ENCODE measurements at places on chromosomes 16 and 17.

DNA sequence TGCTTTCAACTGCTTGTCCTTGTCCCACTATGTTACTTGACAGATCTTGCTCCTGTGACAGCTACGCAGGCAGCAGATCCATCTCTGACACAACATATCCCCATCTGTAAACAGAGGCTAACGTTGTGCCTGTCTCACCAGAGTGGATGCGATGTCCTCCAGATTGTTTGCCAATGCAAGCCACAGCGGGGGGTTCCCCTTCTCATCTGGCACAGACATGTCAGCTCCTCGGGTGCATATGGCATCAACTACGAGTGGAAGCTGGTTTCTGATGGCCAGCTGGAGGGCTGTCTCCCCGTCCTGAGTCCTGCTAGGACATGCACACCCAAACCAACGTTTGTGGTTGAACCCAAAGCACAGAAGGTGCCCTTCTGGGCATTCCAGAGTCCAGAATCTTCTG, 39.0 kb downstream of the CYB5D2 start:
- H3K27me3 ChIP-seq: no peaks in the 10 kb centered on the region

DNA sequence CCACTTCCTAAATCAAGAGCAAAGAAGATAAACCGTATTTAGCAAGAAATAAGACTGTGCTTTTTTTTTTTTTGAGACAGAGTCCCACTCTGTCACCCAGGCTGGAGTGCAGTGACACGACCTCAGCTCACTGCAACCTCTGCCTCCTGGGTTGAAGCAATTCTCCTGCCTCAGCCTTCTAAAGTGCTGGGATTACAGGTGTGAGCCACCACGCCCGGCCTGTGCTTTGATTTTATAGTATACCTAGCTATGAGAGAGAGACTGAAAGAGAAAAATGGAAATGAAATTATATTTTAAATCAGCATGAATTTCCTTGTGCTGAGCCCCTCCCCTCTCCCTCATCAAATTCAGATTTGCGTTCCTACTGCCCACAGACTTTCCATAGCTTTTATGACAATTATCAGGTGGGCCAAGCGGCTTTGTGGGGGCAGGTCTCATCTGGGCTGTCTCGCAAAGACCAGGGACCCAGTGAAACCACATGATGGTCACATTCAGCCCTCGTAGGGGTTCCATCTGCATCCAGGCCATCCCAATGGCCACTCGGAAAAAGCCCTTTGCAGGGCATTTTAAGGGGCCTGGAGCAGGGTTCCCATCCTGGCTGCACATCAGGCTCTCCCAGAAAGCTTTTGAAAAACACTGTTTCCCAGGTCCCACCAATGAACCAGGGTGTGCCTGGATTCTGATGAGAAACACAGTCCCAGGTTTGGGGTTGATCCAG, 8.5 kb downstream of the CACNG1 start:
- H3K27ac ChIP-seq: no peak overlapping the region
- no peaks in the 10 kb centered on the region for H3K27me3 ChIP-seq
- DNase-seq: no peak
- no peaks in the 10 kb centered on the region for H3K4me1 ChIP-seq

GRCh38 chr17:8968503-8968902, 3.0 kb upstream of the PIK3R5 start:
- no peaks in the 10 kb centered on the region for H3K27me3 ChIP-seq
- peaks cover 32% of the 10 kb centered on the region for H3K4me1 ChIP-seq
- H3K27ac ChIP-seq: no peak overlapping the region
- no peak for DNase-seq
- no peak overlapping the region for H3K4me3 ChIP-seq

- DNase-seq: no peak
- H3K4me1 ChIP-seq: peaks cover 4% of the 10 kb centered on the region
- H3K27me3 ChIP-seq: no peaks in the 10 kb centered on the region
- no peak overlapping the region for H3K27ac ChIP-seq
These were observed 31.0 kb downstream of the CD300A start for GRCh38 chr17:74497471-74497870.

DNA sequence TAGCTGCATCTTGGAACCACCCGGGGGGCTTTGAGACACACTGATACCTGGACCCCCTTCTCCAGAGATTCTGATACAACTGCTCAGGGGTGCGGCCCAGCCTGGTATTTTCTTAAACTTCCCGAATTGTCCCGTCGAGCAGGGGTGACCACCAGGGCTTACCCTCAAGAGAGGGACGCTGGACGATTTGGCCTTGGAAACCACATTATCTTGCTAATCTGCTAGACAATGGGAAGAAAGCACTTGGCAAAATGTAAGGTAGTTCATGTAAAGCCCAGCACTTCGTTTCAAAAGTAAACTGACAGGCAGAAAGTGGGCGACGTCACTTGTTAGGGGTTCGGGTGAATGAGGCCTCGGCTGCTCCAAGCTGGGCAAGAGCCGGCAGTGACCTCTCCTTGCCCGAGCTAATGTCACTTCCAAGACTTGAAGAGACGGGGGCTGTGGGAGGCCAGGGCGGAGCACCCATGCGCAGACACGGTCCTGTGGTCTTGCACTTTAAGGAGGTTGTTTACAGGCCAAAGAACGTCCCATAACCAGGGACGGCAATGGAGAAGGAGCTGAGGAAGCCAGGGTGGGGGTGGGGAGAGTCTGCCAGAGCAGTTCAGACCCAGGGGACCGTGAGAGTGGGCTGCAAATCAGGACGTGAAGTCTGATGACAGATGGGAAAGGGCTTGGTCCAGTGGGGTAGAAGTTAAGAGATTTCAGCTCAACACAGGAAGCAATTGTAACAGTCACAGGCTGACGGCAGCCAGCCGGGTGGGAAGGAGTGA, 152.7 kb upstream of the GSE1 start:
- DNase-seq: no peak
- peak overlapping the region; percentile 77 for H3K27ac ChIP-seq
- no peaks in the 10 kb centered on the region for H3K27me3 ChIP-seq
- H3K4me1 ChIP-seq: peaks cover 76% of the 10 kb centered on the region

DNA sequence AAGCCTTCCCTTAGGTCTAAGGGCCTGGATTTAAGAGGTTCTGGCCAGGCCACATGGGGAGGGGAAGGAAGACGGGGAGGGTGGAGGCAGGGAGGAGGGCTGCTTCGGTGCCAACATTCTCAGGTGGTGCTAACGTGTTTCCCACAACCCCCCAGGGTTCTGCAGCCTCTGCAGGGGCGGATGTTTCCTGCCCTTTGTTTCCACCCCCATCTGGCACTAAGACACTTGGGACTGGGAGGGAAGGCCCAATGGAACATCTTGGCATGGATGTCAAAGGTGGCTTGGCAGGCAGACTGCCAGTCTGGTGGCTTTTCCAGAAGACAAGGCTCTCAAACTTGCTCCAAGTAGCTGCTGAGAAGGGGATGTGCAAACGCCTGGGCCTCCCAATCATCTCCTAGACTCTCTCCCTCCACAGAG, 12.7 kb downstream of the HIC1 start:
- peak; percentile 27 for DNase-seq
- H3K27me3 ChIP-seq: no peaks in the 10 kb centered on the region
- no peak overlapping the region for H3K27ac ChIP-seq
- no peaks in the 10 kb centered on the region for H3K4me1 ChIP-seq
- H3K36me3 ChIP-seq: peaks cover 84% of the 10 kb centered on the region

DNA sequence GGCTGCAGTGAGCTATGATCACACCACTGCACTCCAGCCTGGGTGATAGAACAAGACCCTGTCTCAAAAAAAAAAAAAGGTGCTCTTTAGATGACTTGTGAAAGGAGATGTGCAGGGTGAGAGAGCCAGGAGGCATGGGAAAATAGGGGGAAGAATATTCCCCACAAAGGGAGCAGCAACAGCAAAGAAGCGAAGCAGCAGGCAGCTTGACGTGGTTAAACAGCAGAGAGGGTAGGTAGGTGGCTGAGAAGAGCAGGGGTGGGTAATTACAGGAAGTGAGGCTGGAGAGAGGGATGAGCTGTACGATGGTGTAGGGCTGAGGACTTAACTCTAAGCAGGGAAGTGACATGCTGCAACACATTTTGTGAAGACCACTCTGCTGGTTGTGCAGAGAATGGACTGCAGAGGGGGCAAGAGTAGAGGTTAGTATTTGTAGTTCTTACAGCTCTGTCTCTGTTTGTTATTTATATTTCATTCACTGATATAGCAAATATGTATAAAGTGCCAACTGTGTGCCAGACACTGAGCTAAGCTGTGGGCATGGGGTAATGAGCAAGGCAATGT, 1.6 kb downstream of the HEATR3 start:
- peaks cover 46% of the 10 kb centered on the region for H3K36me3 ChIP-seq
- no peak overlapping the region for H3K4me3 ChIP-seq
- DNase-seq: peak; percentile 63
- no peaks in the 10 kb centered on the region for H3K27me3 ChIP-seq
- peak overlapping the region; percentile 56 for H3K27ac ChIP-seq
- peaks cover 38% of the 10 kb centered on the region for H3K4me1 ChIP-seq

GRCh38 chr16:85453194-85453678, 159.9 kb upstream of the GSE1 start:
- peak overlapping the region; percentile 90 for H3K27ac ChIP-seq
- H3K27me3 ChIP-seq: no peaks in the 10 kb centered on the region
- no peak for DNase-seq
- H3K4me1 ChIP-seq: peaks cover 89% of the 10 kb centered on the region

GRCh38 chr16:78175287-78175686, 75.8 kb downstream of the WWOX start:
- H3K27me3 ChIP-seq: no peaks in the 10 kb centered on the region
- H3K36me3 ChIP-seq: no peaks in the 10 kb centered on the region
- no peaks in the 10 kb centered on the region for H3K4me1 ChIP-seq
- DNase-seq: no peak
